ENCODE measurements at places on chromosomes 12 and 14.

- no peak for DNase-seq
Measured at GRCh38 chr14:68658029-68658509, 134.8 kb downstream of the ZFP36L1 start.

- no peak for DNase-seq
Measured at GRCh38 chr14:68787092-68787992, 5.5 kb downstream of the ZFP36L1 start.

DNA sequence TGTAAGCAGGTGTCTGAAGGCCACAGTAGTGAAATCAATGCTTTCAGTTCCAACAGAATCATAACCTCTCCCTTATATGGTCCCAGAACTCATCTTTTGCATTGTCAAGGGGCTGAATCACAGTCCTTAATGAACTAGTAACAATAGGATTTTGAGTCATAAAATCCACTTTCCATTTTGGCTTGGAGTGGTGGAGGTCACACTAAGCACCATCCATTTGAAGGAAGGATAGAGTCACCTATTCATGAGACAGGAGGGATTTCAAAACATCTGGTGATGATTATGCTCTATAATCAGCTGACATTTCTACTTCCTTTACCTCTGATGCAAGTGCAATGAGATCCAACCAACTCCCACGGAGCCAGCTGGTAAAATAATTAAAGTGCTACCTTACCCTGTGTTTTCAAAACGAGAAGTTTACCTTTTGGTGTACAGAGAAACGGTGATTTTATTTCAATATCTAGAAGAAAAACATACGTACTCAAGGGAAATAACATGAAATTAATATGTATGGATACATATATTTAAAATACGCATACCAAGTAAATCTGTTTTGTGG lies 59.1 kb downstream of the TMEM132D start:
- no peak for DNase-seq

DNA sequence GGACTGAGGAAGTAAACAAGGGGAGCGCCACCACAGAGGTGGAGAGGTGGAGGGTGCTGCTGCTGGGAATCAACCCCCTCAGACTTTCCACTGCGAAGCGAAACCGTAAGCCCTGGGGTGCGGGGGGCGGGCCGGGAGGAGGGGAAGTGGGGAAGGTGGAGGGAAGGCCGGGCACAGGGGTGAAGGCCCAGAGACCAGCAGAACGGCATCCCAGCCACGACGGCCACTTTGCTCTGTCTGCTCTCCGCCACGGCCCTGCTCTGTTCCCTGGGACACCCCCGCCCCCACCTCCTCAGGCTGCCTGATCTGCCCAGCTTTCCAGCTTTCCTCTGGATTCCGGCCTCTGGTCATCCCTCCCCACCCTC lies at the start of gene LAG3:
TSS of gene LAG3 (plus strand) at position 190 of the 365 bp plus-strand sequence. CDS start 333 bp downstream, outside the sequence.
- DNase-seq = no peak

GRCh38 chr12:52442600-52443061 lies 8.5 kb upstream of the KRT75 start:
- no peak for DNase-seq

DNA sequence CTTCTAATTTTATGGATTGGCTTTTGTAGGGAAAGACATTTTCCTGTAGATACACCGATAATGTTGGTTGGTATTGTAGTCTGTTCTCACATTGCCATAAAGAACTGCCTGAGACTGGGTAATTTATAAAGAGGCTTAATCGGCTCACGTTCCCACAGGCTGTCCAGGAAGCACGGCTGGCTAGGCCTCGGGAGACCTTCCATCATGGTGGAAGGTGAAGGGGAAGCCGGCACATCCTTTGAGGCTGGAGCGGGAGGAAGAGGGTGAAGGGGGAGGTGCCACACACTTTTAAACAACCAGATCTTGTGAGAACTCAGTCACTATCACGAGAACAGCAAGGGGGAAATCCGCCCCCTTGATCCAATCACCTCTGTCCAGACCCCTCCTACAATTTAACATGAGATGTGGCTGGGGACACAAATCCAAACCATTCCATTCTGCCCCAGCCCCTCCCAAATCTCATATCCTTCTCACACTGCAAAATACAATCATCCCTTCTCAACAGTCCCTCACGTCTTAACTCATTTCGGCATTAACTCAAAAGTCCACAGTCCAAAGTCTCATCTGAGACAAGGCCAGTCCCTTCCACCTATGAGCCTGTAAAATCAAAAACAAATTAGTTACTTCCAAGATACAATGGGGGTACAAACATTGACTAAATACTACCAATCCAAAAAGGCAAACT lies 66.7 kb upstream of the EIF5 start:
- no peak for DNase-seq

- no peak for DNase-seq
Measured at GRCh38 chr12:30448038-30448437, 247.6 kb downstream of the IPO8 start.

- DNase-seq = no peak
Measured at GRCh38 chr14:88902850-88903249, 78.4 kb downstream of the TTC8 start.

DNA sequence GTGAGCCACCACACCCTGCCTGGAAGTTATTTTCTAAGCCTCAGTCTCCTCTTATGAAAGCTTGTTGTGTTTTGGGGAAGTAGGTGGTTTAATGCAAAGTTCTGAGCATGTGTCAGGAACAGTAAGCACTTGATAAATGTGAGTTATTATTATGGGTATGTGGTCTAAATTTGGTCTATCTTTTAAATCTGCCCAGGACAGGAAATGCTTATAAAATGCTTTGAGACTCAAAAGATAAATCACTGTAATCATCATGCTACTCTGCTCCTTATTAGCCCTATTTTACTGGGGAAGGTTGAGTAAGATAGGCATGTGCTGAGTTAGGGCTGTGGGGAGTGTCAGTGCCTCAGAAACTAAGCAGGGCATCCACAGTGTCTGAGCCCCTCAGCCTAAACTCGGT lies 13.1 kb upstream of the SRSF5 start:
- no peak for DNase-seq

GRCh38 chr12:31201382-31201781 lies 124.6 kb downstream of the SINHCAF start:
- DNase-seq = no peak

- DNase-seq = no peak
Measured at GRCh38 chr12:94941440-94941862, 62.0 kb downstream of the NDUFA12 start.

GRCh38 chr14:81837304-81837703 lies 303.7 kb upstream of the SEL1L start:
- DNase-seq = no peak

GRCh38 chr14:51206462-51206861 lies 33.6 kb upstream of the TMX1 start:
- no peak for DNase-seq

- no peak for DNase-seq
Measured at GRCh38 chr12:121576851-121577391, 3.9 kb downstream of the KDM2B start.

- no peak for DNase-seq
Measured at GRCh38 chr12:59499774-59500173, 96.1 kb upstream of the SLC16A7 start.

- no peak for DNase-seq
Measured at GRCh38 chr12:49970658-49971057, 2.1 kb upstream of the AQP6 start.

DNA sequence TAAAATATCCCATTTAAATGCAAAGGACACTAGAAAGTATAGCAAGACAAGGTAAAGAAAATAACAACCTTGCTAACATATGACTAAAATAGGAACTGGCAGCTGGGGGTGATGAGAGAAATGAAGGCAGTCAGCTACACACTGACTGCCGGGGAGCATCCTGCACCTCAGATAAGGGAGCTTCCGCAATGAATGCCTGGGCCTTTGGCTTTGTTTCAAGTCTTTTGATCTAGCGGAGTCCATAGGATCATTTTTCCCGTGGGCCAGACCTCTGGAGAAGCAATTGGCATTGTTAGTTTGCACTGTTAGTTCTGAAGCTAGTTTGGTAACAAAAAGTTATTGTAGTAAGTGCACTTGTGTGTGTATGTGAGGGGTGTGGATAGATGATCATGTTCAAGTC lies 639.9 kb downstream of the DIO2 start:
- no peak for DNase-seq
